HFFc6 (cell line): ENCODE measurements at places on chromosomes 3 and 15. TPM values are rescaled to one million over a fixed set of nuclear protein-coding genes. Genes with fewer than 3 reads are reported as not detected.

Gene ACAN
- not detected in 3 replicates for total RNA-seq

DNA sequence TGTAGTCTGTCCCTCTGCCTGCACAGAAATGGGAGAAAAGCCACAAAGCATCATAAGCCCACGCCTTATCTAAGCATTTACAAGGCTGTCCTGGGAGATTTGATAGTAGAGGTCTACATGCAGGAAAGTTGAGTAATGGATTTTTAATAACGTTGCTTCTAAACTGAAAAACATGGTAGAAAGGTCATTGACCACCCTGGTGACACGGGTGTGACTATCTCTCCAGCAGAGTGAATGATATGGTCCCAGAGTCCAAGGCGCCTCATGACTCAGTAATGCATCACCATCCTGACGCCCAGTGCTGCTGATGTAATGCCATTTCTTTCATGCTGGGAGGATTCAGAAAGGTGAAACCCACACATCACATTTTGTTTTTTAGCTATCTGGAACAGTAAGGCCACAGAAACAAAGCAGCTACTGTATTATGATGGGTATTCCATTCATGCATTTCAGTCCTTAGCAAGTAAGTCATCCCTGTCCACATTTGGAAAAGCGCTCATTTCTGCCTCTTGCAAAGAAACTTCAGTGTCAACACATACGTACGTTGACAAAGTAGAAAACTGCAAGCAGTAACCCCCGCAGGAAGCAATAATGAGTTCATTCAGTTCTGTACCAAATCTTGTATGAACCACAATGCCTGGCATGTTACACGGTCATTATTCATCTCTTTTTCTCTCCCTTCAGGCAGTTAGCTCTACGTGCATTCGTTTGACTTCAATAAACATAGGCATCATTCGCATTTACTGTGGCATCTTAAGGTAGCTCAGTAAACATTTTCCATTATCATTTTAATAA is 483.5 kb downstream of the GABRG3 start:
- no peak for DNase-seq

DNA sequence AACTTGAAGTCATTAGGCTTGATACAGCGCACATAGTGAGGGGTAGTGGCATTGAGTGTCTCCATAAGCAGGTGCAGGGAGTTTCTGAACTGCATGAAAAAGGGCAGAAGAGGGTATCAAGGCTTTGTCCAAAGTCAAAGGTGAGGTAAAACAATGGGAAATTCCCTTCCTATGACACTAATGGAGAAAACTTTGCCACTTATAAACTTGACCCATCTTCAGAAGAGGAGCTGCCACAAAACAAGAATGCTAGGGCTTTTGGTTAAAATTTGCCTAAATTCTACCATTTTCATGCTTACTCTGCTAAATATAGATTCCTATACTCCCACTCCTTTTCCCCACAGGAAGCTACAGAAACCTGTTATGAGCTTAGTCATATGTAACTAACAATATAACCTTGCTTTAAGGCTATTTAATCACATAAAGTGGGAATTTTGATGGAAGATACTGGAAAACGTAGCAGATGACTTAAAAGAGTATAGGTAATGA is 87.5 kb upstream of the MYO5C start:
- no peak for DNase-seq

GRCh38 chr3:123755085-123755484 is 129.0 kb downstream of the MYLK start:
- DNase-seq, result no peak

DNA sequence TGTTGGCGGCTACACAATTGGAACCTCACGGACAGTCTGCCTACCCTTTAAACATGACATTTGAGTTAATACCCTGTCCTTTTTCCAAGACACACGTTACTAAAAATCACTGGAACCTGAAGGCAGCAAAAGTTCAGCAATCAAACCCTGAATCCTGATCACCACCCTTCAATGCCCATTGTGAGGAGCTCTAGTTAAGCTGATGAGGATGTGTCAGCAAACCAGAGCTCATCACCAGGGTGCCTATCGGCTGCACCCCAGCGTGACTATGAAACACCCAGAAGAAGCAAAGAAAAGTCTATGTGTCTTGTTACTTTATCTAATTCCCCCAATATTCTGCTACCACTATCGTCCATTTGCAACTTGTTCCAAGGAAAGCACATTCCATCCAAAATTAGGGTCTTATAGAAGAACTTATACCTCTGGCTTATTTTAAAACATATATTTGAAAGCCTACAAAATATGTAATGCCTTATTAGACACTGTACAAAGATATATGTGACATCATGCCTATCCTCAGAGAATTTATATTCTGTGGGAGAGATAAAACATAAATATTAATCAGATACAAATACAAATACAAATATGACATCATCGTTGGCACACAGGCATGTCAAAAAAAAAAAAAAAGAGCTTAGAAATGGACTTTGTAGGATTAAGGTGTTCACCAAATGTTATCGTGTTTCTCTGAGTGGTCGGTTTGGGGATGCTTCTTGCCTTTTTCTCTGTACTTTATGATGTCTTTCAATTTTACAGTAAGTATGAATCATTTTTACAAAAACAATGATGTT is 219.7 kb upstream of the SETMAR start:
- DNase-seq, result no peak
